H9 (cell line): ENCODE measurements at places on chromosomes 4 and X. TPM values are rescaled to one million over a fixed set of nuclear protein-coding genes. Genes with fewer than 3 reads are reported as not detected.

- H3K4me1 ChIP-seq = no peaks in the 10 kb centered on the region
- H3K4me3 ChIP-seq = no peak overlapping the region; the same call in 2 of the 3 replicates
- no peaks in the 10 kb centered on the region for H3K27me3 ChIP-seq
- H3K36me3 ChIP-seq = peaks cover 10% of the 10 kb centered on the region; the same call in 1 of the 2 replicates
- DNase-seq = no peak
Observed at GRCh38 chrX:77893713-77894112, 1.5 kb downstream of the MAGT1 start.

GRCh38 chr4:37447886-37448285, 203.3 kb downstream of the NWD2 start:
- no peak overlapping the region for H3K27ac ChIP-seq
- no peaks in the 10 kb centered on the region for H3K4me1 ChIP-seq
- H3K4me3 ChIP-seq = no peak overlapping the region
- DNase-seq = no peak

- no peaks in the 10 kb centered on the region; the same call in 1 of the 2 replicates for H3K4me1 ChIP-seq
- no peak overlapping the region for H3K4me3 ChIP-seq
- H3K27ac ChIP-seq = no peak overlapping the region
Observed at GRCh38 chr4:118335324-118335723, 17.5 kb downstream of the PRSS12 start.

DNA sequence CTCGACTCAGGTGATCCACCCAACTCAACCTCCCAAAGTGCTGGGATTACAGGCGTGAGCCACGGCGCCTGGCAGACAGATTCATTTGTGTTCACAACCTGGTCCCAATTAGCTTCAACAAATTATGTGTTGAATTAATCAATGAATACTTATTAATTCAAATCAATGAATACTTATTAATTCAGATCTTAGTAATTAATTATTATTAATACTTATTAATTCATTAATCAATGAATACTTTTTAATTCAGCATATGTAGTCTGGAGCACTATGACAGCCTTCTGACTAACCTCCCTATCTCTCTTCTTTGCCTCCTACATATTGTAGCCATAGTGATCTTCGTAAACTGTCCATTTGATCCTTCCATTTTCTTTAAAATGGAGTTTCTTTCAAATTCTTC, 56.7 kb upstream of the RBPJ start:
- H3K4me1 ChIP-seq = peaks cover 4% of the 10 kb centered on the region; the same call in 1 of the 2 replicates
- no peaks in the 10 kb centered on the region for H3K27me3 ChIP-seq
- no peak for DNase-seq

GRCh38 chrX:40402831-40403533, 177.8 kb upstream of the ATP6AP2 start:
- no peak overlapping the region for H3K27ac ChIP-seq
- H3K27me3 ChIP-seq = no peaks in the 10 kb centered on the region
- H3K4me3 ChIP-seq = no peak overlapping the region
- peaks cover 5% of the 10 kb centered on the region for H3K4me1 ChIP-seq
- DNase-seq = no peak

- no peak overlapping the region for H3K4me3 ChIP-seq
- no peak overlapping the region for H3K27ac ChIP-seq
- no peaks in the 10 kb centered on the region for H3K4me1 ChIP-seq
- H3K27me3 ChIP-seq = no peaks in the 10 kb centered on the region
- peaks cover 5% of the 10 kb centered on the region; the same call in 2 of the 3 replicates for H3K36me3 ChIP-seq
- DNase-seq = no peak
Observed at GRCh38 chrX:52166840-52167239, 17.8 kb upstream of the MAGED4 start.

GRCh38 chrX:45803383-45803921, 602.8 kb upstream of the DIPK2B start:
- no peak overlapping the region for H3K4me3 ChIP-seq
- peaks cover 10% of the 10 kb centered on the region for H3K36me3 ChIP-seq
- H3K27me3 ChIP-seq = no peaks in the 10 kb centered on the region

- no peaks in the 10 kb centered on the region for H3K36me3 ChIP-seq
- no peak overlapping the region for H3K27ac ChIP-seq
- peaks cover 10% of the 10 kb centered on the region; the same call in 1 of the 2 replicates for H3K4me1 ChIP-seq
- no peak overlapping the region for H3K4me3 ChIP-seq
Observed at GRCh38 chr4:183960962-183961541, 55.9 kb downstream of the STOX2 start.

GRCh38 chr4:157114671-157115070, 38.7 kb downstream of the GLRB start:
- H3K27me3 ChIP-seq = no peaks in the 10 kb centered on the region
- DNase-seq = no peak
- H3K27ac ChIP-seq = no peak overlapping the region
- no peaks in the 10 kb centered on the region for H3K4me1 ChIP-seq
- H3K4me3 ChIP-seq = no peak overlapping the region

- DNase-seq = no peak
- no peak overlapping the region for H3K27ac ChIP-seq
- H3K27me3 ChIP-seq = no peaks in the 10 kb centered on the region
- no peaks in the 10 kb centered on the region for H3K36me3 ChIP-seq
- H3K4me1 ChIP-seq = no peaks in the 10 kb centered on the region
Observed at GRCh38 chr4:188660796-188661195, 521.6 kb downstream of the TRIML1 start.

GRCh38 chr4:138925495-138925894, 90.1 kb upstream of the NOCT start:
- no peak overlapping the region for H3K27ac ChIP-seq
- no peak for DNase-seq
- H3K36me3 ChIP-seq = peaks cover 20% of the 10 kb centered on the region
- no peaks in the 10 kb centered on the region for H3K4me1 ChIP-seq
- H3K4me3 ChIP-seq = no peak overlapping the region
- H3K27me3 ChIP-seq = no peaks in the 10 kb centered on the region

- no peaks in the 10 kb centered on the region for H3K36me3 ChIP-seq
- H3K27ac ChIP-seq = no peak overlapping the region
- peak; percentile 37 for DNase-seq
- peak overlapping the region; percentile 61 for H3K4me3 ChIP-seq
- H3K27me3 ChIP-seq = no peaks in the 10 kb centered on the region
- peaks cover 7% of the 10 kb centered on the region; the same call in 1 of the 2 replicates for H3K4me1 ChIP-seq
Observed at GRCh38 chr4:109972786-109973528, 60.3 kb downstream of the EGF start.

DNA sequence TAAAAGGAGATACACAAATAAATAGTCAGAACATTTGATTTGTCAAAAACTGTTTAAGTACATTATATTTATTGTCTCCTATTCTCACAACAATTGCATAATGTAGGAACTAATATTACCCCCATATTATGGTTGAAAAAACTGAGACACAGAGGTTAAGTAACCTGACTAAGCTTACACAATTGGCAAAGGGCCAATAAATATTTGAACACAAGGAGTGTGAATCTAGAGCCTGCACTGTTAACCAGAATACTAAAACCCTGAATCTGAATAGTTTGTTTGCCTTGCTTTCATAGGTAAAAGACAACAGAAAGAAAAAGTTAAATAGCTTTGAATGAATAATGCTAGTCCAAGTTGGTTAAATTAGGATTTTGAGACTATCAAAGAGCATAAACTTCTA, 55.2 kb downstream of the IL13RA2 start:
- H3K27me3 ChIP-seq = no peaks in the 10 kb centered on the region
- H3K27ac ChIP-seq = no peak overlapping the region
- H3K4me3 ChIP-seq = no peak overlapping the region
- no peak for DNase-seq
- H3K4me1 ChIP-seq = no peaks in the 10 kb centered on the region; the same call in 1 of the 2 replicates

- H3K27me3 ChIP-seq = no peaks in the 10 kb centered on the region
- H3K4me3 ChIP-seq = no peak overlapping the region
- H3K27ac ChIP-seq = no peak overlapping the region
- no peak for DNase-seq
- peaks cover 7% of the 10 kb centered on the region; the same call in 1 of the 2 replicates for H3K4me1 ChIP-seq
Observed at GRCh38 chr4:151797131-151797530, 36.3 kb upstream of the GATB start.

GRCh38 chrX:102067966-102068723, 57.3 kb upstream of the TCEAL2 start:
- H3K27ac ChIP-seq = no peak overlapping the region
- no peak for DNase-seq
- no peak overlapping the region for H3K4me3 ChIP-seq
- H3K36me3 ChIP-seq = peaks cover 7% of the 10 kb centered on the region; the same call in 1 of the 2 replicates
- no peaks in the 10 kb centered on the region for H3K27me3 ChIP-seq
- no peaks in the 10 kb centered on the region for H3K4me1 ChIP-seq

DNA sequence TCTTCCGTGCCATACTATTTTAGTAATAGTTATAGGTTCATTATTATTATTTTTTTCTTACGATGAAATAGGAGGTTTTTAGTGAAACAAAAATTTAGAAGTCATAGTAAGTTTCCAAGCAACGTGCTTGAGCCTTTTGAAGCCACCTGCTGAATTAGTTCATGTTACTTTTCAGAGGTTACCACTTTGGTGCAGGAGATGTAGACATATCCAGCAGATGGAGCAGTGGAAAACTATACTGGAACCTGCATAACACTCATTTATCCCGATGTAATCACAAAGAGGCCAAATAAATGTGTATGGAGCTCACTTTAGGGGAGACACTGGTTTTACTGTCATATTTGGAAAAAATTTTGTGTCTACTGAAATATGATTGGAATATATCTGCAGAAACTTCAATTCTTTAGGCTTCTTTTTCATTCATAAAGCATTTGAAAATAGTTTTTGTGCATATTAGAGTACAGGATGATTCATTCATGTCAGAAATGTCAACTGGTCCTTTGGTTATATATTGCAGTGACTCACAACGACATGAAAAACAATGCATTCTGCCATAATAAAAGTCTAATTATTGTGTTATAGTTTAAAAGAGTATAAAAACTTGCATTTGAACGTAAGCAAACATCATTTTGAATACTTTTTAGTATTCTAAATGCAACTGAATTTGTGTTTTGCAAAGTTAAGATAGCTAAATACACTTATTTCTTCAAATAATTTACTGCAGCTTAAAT, 2182.9 kb upstream of the TENM3 start:
- H3K27me3 ChIP-seq = peaks cover 6% of the 10 kb centered on the region; the same call in 1 of the 2 replicates
- peak overlapping the region; percentile 97 for H3K4me3 ChIP-seq
- no peak for DNase-seq
- no peaks in the 10 kb centered on the region for H3K36me3 ChIP-seq
- H3K4me1 ChIP-seq = no peaks in the 10 kb centered on the region; the same call in 1 of the 2 replicates

- H3K4me3 ChIP-seq = no peak overlapping the region
- H3K4me1 ChIP-seq = no peaks in the 10 kb centered on the region
- H3K27ac ChIP-seq = no peak overlapping the region
- no peaks in the 10 kb centered on the region for H3K36me3 ChIP-seq
- DNase-seq = no peak
Observed at GRCh38 chr4:10589799-10590198, 94.8 kb downstream of the CLNK start.

DNA sequence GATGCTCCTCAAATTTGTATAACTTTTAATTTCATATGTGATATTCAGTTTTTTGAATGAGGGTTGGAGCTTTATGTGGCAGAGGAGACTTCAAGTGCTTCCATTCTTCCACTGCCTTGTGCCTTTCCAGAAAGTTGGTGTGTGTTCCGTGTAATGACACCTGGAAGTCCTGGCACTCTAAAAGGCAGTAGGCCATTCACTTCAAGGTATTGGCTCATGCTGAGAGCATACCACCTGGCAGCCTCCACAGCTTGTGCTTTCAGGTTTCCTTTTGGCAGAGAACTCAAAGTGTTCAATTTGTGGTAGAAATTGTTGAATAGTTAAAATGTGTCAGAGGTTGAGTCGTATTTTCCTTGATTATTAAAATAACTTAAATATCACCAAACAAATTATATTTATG, 49.6 kb downstream of the GRIA2 start:
- no peaks in the 10 kb centered on the region for H3K36me3 ChIP-seq
- no peak overlapping the region for H3K27ac ChIP-seq
- no peak for DNase-seq
- H3K27me3 ChIP-seq = no peaks in the 10 kb centered on the region
- H3K4me1 ChIP-seq = no peaks in the 10 kb centered on the region; the same call in 1 of the 2 replicates

GRCh38 chr4:38387348-38387747, 276.7 kb upstream of the KLF3 start:
- H3K36me3 ChIP-seq = peaks cover 15% of the 10 kb centered on the region
- no peak overlapping the region for H3K4me3 ChIP-seq
- H3K27me3 ChIP-seq = no peaks in the 10 kb centered on the region
- H3K4me1 ChIP-seq = no peaks in the 10 kb centered on the region

DNA sequence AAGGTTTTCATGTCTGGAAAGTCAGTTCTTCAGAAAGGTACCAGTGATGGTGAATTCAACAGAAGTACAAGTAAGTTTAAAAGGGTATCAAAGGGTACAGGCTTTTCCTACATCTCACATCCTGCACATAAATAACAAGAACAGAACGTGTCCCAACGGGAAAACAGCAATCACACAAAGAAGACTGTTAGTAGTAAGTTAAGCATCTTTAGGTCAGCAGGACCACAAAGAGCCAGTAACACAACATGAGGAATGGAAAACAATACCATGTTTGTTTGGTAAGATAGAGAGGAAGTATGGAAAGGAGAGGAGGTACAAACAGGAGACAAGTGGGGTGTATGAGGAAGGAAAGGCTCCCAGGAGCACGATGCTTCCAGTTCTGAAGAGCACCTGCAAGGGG, 43.2 kb downstream of the SAT1 start:
- H3K27ac ChIP-seq = no peak overlapping the region
- no peaks in the 10 kb centered on the region for H3K36me3 ChIP-seq

GRCh38 chr4:19925516-19925915, 326.2 kb upstream of the SLIT2 start:
- H3K27ac ChIP-seq = no peak overlapping the region
- H3K4me3 ChIP-seq = no peak overlapping the region
- H3K4me1 ChIP-seq = no peaks in the 10 kb centered on the region
- no peak for DNase-seq
- no peaks in the 10 kb centered on the region for H3K27me3 ChIP-seq

DNA sequence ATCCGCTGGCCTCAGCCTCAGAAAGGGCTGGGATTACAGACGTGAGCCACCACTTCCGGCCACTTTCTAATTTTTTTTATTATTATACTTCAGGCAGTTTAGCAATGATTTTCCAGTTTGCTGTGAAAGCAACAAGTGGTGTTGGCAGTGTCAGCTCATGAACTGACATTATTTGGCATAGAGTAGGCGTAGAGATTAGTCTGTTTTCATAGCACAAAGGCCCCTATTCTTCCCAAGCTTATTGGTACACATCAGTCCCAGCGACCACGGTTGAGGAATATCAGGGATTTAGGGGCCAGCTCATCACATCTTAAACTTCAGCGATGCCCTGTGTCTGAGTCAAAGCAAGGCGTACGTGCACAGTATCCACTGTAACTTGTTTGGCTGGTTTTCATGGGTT, 53.0 kb upstream of the RASSF6 start:
- H3K4me1 ChIP-seq = no peaks in the 10 kb centered on the region
- no peaks in the 10 kb centered on the region for H3K36me3 ChIP-seq
- no peak overlapping the region for H3K27ac ChIP-seq
- no peak overlapping the region for H3K4me3 ChIP-seq

The WDR44 gene
- 27.7 and 29.6 TPM in 2 replicates for total RNA-seq

The ANXA3 gene
- 20.6 and 21.6 TPM in 2 replicates for total RNA-seq

The SPP1 gene
- total RNA-seq = 13.2 and 15.5 TPM in 2 replicates

The RENBP gene
- total RNA-seq = 7.1 and 8.4 TPM in 2 replicates

The NRK gene
- total RNA-seq = 1.4 TPM in 2 replicates

The TKTL2 gene
- total RNA-seq = not detected in 2 replicates

The SPANXN4 gene
- not detected in 2 replicates for total RNA-seq

The CXorf49 gene
- not detected in 2 replicates for total RNA-seq

The MTCP1 gene
- total RNA-seq = 14.3 and 21.4 TPM in 2 replicates

The CYBB gene
- total RNA-seq = 0.04 and 0.07 TPM in 2 replicates

The LNX1 gene
- 1.7 and 2.1 TPM in 2 replicates for total RNA-seq
